ENCODE measurements at places on chromosomes 4 and X.
A peak's percentile ranks its signal among the peaks of the same experiment; 100 is the strongest.

DNA sequence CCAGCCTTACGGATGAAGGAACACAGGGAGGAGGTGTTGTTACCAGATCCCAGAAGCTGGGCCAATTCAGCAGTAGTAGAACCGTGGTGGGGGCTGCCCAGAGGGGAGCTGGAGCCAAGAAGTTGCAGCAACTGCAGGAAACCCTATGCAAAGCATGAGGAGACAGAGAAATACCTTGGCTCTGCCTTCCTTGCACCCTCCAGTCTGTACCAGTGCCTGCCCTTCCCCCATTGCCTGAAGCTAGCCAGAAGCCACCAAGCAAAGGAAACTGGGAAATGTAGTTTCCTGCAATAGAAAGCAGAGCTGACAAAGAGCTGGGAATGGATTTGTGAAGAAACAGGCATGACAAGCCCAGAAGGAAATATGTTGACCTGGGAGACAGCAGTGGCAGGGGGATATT, 108.7 kb upstream of the FUNDC1 start:
- no peak for DNase-seq

GRCh38 chrX:15158736-15159406, 111.0 kb downstream of the ASB9 start:
- no peak for DNase-seq

DNA sequence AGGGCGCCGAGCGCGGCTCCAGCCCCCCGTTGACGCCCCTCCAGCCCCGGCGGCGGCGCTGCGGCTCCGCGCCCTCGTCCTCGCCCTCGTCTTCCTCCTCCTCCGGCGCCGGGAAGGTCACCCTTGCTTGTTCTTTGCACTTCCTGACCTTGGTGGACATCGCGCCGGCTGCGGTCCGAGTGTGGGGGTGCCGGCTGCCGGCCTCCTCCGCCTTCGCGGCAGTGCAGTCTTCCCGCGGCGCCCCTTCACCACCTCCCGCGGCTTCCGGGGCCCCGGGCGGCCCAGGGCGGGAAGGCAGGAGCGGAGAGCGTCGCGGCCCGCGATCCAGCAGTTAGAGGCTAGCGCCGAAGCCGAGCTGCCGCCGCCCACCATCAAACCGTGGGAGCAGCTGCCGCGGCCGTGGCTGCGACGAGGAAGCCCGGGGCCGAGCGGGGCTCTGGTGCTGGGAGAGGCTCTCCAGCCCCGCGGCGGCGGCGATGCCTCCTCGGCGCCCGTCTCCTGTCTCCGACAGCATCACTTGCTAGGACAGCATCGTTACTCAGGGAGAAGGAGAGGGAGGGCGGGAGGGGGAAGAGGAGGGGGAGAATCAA, at the start of gene TRPC3:
TRPC3 (minus strand) TSS at position 540 of the 590 bp plus-strand sequence; CDS start at position 160, 380 bp downstream.
- DNase-seq, result peak; percentile 12

DNA sequence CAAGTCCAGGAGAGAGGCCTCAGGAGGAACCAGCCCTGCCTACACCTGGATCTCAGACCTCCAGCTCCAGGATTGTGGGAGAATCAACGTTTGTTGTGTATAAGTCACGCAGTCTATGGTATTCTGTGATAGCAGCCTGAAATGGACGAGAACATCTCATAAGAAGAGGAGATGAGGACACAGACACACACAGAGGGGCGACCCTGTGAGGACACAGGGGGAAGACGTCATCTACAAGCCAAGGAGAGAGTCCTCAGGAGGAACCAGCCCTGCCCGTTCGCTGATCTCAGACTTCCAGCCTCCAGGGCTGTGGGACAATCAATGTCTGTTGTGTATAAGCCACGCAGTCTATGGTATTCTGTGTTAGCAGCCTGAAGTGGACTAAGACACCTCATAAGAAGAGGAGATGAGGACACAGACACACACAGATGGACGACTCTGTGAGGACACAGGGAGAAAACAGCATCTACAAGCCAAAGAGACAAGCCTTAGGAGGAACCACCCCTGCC, 20.3 kb downstream of the P2RY8 start:
- no peak for DNase-seq

DNA sequence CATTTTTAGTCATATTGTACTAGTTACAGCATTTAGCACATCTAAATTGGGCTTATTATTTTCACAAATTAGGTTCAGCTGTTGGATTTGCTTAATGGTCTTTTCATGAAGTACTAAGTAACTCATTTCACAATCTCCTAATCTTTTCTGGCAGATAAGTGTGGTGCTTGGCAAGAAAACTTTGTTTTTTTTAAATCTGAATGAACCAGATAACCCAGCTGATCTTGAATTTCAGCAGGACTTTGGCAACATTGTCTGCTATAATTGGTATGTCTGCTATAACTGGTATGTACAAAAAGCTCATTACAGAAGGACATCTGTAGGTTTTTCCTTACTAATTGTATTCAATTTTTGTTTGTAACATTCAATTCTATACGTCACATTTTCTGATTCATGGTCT, 22.7 kb downstream of the WDR19 start:
- no peak for DNase-seq

DNA sequence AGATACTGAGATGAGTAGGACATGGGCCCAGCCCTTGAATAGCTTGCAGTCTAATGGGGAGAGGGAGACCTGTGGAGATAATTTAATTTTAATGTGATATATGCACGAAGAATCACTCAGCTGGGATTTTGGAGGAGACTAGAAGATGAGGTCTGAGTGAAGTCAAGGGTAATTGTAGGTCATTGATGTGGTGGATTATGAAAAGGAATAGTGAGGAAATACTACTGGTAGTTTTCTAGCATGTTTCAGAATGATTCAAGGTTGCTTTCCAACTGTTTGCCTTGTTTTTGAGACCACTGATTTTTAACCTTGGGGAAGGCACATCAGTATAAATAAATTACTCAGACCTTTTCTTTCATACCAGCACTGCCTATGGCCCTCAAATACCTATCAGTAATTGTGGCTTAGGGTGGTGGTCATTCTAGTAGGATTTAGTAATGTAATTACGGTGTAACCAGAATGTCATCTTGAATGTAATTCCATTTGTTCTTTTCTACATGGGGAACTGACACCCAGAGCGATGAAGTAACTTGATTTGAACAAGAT, 25.6 kb downstream of the PTTG2 start:
- no peak for DNase-seq

DNA sequence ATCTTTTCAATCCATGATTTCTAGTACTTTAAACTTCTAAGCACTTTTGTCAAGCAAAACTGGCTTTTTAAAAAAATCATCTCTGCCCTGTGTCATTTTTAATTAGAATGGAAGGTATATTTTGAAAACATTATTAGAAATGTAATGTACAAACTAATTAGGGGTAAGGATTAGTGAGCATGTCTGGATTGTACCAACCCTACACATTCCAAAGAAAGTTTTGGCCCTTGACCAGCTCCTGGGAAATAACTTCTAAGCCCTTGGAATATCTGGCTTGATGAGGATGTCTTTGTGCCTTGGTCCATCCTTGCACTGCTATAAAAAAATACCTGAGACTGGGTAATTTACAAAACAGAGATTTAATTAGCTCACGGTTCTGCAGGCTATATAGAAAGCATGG, 876.5 kb downstream of the RAPGEF2 start:
- DNase-seq, result no peak

GRCh38 chr4:1009542-1010394, 1.7 kb upstream of the FGFRL1 start:
- DNase-seq, result peak; percentile 47

GRCh38 chr4:114758066-114758465, 159.5 kb downstream of the UGT8 start:
- no peak for DNase-seq

DNA sequence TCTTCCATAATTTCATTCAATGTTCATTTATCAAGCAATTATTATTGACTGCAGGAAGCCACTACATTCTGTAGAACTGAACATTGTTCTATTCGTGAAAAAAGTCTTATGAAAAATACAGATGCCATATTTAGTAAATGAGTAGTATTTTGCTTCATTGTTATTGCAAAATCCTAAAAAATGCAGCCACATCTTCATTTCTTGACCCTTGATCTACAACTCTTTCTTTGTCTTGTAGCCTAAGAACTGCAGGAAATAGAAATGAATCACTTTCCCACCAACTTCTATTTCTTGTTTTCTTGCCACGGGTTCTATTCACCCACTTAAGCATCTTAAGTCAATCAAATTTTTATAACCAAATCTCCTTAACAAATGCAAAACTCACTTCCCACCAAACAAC, 63.3 kb downstream of the KCNIP4 start:
- DNase-seq, result no peak

- DNase-seq, result no peak
Measured at GRCh38 chr4:88697588-88698329, at the start of gene NAP1L5. Gene NAP1L5, minus strand, starts transcription at chr4:88697829. Its CDS starts 75 bp downstream, at chr4:88697754.

DNA sequence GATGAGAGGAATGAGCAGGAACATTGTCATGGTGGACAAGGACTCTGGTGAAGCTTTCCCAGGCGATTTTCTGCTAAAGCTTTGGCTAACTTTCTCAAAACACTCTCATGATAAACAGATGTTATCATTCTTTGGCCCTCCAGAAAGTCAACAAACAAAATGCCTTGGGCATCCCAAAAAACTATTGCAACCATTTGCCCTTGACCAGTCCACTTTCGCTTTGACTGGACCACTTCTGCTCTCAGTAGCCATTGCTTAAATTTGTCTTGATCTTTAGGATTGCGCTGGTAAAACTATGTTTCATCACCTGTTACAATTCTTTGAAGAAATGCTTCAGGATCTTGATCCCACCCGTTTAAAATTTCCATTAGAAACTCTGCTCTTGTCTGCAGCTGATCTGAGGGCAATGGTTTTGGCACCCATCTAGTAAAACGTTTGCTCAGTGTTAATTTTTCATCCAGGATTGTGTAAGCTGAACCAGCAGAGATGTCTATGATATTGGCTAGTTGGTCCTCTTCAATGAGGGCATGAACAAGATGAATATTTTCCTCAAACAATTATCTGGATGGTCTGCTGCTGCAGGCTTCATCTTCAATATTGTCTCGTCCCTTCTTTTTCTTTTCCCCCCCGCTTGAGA, 14.8 kb downstream of the TBC1D1 start:
- no peak for DNase-seq

- DNase-seq, result no peak
Measured at GRCh38 chr4:7396186-7396910, 38.4 kb downstream of the PSAPL1 start.

- no peak for DNase-seq
Measured at GRCh38 chrX:54479136-54480111, 16.6 kb downstream of the FGD1 start.

GRCh38 chrX:55702671-55703070, 14.9 kb upstream of the RRAGB start:
- no peak for DNase-seq

DNA sequence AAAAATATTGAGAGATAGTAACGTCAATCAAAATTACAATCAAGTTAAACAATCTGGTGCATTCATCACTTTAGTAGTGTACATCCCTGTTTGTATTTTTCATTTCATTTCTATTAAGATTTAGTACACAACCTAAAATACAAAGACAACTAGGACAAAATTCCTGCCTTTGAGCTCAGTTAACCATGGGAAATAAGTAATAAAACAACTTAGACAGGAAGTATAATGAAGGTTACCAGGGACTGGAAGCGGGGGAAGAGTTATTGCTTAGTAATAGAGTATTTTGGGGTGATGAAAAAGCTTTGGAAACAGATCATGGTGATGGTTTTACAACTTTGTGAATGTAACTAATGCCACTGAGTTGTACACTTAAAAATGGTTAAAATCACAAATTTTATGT, 25.6 kb upstream of the ATXN3L start:
- DNase-seq, result no peak

DNA sequence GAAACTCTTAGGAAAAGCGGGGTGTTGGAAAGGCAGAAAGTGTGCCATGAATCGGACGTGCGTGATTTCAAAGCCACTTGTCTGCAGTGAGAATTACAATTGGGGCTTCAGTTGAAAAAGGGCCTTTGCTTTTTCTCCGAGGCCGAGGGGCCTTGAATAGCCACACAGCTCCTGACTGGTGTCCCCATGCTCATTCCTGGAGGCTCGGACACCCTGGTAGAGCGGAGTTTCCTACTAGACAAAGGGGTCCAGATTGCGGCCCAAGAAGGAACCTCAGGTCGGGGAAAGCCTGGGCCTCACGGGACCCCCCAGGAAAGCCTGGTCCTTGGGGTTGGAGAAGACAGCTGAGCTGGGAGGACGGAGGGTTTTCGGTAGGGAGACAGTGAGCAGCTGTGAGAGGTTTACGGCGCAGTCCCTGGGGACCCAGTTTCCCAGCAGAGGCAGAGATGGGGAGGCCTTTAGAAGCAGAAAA, 3.0 kb upstream of the SHOX start:
- no peak for DNase-seq

DNA sequence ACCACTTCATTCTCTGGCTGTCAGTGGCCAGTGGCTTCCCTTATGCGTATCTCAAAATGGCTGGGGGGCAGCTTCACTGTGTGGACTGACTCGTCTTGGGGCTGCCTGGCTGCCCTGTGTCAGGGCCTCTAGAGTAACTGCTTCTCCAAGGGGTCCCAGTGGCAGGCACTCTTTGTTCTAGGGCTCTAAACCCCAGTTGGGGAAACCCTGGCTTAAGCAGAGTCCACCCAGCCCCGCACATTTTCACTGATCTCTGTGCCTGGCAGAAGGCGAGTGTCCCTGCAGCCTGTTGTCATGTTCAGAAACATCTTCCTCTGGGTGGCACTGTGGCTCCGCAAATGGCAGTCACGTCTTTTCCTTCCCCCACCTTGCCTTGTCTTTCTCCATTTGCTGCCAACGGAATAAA, 59.7 kb downstream of the NBDY start:
- DNase-seq, result no peak

- no peak for DNase-seq
Measured at GRCh38 chrX:11351375-11352295, 58.4 kb downstream of the AMELX start.

- no peak for DNase-seq
Measured at GRCh38 chrX:133745349-133745748, 240.0 kb downstream of the GPC3 start.

GRCh38 chr4:153489856-153490558, 23.8 kb downstream of the TMEM131L start:
- peak; percentile 58 for DNase-seq

DNA sequence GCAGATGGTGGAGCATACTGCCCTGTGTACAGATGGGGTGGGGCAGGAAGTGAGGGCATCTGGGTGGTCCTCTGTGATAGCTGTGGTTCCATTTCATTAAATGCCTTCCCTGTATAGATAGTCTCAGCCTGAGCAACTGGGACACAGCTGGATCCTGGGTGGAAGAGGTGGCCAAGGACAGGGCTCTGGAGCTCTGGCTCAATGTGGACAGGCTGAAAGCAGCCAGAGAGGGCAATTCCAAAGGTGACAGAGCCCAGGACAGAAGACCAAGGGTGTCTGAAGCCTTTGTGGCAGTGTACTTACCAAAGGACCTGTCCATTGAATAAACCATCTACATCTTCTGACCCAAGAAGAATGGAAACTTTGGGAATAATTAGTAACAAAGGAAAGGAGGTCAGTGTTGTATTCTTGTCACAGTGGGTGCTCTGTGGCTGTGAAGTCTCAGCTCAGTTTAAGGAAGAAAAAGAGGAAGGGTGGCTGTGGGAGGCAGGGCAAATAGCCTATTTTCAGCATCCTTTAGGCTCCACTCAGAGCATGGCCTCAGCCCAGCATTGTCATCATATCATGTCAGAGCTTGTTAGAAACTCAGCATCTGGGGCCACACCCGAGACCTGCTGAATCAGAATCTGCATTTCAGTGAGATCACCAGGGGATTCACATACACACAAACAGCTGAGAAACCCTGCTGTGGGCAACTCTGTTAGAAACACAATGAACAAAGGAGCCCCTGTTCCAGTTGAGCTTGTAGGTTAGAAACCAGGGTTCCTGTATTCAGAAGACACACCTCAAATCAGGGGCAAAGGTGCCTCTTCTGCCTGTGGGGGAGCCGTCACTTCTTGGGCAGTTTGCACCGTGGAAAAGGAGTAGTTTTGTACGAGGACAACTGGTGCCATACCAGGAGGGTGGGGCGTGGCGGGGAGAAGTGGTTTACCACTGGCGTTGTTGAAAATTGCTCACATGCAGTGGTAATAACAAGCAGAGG, 168.6 kb downstream of the PTTG2 start:
- DNase-seq, result no peak

Data from D721Med (cell line).